Calu3 (cell line): ENCODE measurements at places on chromosomes 2 and 18.

GRCh38 chr2:70304498-70304897 lies 2.6 kb upstream of the FAM136A start:
- H3K36me3 ChIP-seq = peaks cover 22% of the 10 kb centered on the region
- no peak overlapping the region for H3K4me3 ChIP-seq
- peaks cover 10% of the 10 kb centered on the region for H3K4me1 ChIP-seq
- no peak for DNase-seq

DNA sequence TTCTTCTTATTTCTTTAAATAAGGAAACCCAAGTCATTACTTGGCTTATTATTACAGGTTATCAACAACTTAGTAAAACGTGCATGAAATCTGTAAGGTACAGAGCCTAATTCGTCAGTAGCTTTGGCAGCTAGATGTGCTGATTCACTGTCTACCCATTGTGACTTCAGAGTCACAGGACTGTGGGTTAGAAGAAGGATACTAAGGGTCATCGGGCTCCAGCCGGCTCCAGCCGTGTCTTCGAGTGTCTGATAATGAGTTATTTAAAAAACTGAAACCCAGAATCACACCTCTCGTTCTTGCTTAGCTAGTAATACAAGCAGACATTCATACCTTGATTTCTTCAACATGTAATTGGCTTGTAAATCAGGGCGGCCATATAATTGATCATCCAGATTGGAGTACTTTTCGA lies 170.5 kb downstream of the FMNL2 start:
- H3K4me1 ChIP-seq = peaks cover 70% of the 10 kb centered on the region
- no peaks in the 10 kb centered on the region for H3K27me3 ChIP-seq
- H3K27ac ChIP-seq = peak overlapping the region; percentile 91
- H3K36me3 ChIP-seq = peaks cover 17% of the 10 kb centered on the region
- DNase-seq = peak; percentile 30
- peak overlapping the region; percentile 45 for H3K4me3 ChIP-seq

DNA sequence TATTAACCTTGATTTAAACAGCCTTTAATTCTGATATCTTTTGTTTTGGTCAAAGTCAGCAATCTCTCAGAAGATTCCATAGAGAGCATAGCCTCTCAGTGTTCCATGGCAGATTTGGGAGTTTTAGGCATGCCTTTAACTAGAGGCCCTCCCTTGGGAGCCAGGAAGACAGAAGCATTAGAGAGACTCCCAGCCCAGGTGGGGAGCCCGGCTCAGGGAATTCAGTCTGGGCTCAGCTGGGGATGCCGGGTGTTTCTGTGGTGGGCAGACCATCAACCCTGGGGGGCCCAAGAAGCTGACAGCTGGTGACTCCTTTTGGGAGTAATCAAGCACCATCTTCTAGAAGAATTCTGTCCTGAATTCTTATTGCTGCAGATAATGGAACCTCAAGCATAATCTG lies 99.7 kb upstream of the CELF4 start:
- H3K4me3 ChIP-seq = no peak overlapping the region
- no peak for DNase-seq
- no peak overlapping the region for H3K27ac ChIP-seq
- no peaks in the 10 kb centered on the region for H3K36me3 ChIP-seq
- H3K4me1 ChIP-seq = peaks cover 11% of the 10 kb centered on the region

DNA sequence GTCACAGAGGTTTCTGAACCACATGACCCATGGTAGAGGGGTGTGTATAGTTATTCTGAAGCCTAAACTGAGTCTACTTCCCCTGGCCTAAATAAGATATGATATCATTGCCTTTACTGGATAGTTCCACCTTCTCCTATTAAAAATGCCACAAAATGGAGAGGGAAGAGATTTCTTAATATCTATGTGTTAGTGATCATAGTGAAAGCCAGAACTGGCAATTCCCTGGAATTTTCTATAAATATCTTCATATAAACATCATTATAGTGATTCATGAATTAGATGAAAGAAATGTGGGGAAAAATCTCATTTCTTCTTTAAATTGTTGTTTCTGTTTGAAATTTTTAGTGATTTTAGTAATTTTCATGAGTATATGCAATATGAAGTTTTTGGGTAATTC lies 45.8 kb downstream of the TSHZ1 start:
- H3K36me3 ChIP-seq = no peaks in the 10 kb centered on the region
- no peaks in the 10 kb centered on the region for H3K27me3 ChIP-seq
- no peaks in the 10 kb centered on the region for H3K4me1 ChIP-seq

DNA sequence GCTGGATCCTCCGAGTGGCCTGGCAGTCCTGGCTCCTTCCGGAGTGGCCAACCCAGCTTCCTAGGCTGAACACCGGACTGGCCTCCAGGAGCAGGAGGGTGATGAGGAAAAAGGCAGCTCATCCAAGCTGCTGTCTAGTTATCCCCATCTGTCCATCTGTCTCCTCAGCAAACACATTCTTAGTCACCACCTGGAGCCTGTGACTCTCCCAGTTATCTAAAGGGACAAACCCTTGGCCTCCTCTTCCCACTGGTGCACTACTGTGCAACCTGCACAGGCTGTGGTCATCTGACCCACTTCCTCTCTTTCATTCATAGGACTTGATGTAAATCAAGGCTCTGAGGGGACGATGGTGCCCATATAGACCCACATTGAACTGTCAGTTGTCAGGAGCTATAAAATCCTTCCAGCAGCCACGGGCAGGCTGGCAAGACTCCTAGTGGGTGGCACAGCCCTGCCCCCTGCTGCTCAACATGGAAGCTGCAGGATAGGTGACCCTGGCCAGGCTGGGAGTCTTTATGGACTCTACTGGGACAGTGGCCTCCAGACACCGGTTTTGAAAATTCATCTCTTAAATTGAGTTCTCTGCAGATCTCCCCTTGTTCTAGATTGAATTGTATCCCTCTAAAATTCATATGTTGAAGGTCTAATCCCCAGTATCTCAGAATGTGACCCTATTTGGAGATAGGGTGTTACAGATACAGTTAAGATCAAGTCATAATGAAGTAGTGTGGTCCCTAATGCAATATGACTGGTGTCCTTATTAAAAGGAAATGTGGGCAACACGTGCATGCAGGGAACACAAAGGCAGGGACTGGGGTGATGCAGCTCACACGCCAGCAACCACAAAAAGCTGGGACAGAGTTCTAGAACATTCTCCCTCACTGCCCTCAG lies 29.3 kb upstream of the DUSP2 start:
- H3K4me3 ChIP-seq = no peak overlapping the region
- no peaks in the 10 kb centered on the region for H3K36me3 ChIP-seq
- peaks cover 14% of the 10 kb centered on the region for H3K27me3 ChIP-seq
- DNase-seq = peak; percentile 85
- no peaks in the 10 kb centered on the region for H3K4me1 ChIP-seq

DNA sequence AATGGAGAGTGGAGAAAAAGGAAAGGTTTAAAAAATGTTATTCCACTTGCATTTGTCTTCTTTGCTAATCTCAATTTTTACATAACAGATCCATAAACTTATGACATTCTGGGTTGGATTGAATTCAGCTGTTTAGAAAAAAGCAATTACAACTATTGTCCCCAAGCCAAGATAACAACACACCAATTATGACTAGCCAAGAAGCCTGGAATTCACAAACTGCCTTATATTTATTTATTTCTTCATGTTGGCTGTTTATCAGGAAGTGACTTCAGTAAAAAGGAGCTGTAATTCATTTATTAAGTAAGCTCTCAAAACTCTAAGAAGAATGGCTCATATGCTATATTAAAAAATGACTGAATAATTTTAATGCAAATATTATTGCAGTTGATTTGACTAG lies 137.4 kb downstream of the CALCRL start:
- no peaks in the 10 kb centered on the region for H3K27me3 ChIP-seq
- no peak overlapping the region for H3K4me3 ChIP-seq
- H3K27ac ChIP-seq = no peak overlapping the region
- no peaks in the 10 kb centered on the region for H3K4me1 ChIP-seq
- DNase-seq = no peak
- no peaks in the 10 kb centered on the region for H3K36me3 ChIP-seq

- H3K27me3 ChIP-seq = peaks cover 96% of the 10 kb centered on the region
- H3K4me3 ChIP-seq = no peak overlapping the region
- no peaks in the 10 kb centered on the region for H3K4me1 ChIP-seq
- DNase-seq = no peak
These were observed 14.2 kb downstream of the PLEK start for GRCh38 chr2:68379184-68379708.

- peaks cover 52% of the 10 kb centered on the region for H3K4me1 ChIP-seq
- H3K27ac ChIP-seq = peak within 1 kb of the TSS; percentile 90
- H3K27me3 ChIP-seq = no peaks in the 10 kb centered on the region
- peak; percentile 59 for DNase-seq
- H3K4me3 ChIP-seq = peak within 1 kb of the TSS; percentile 92
- H3K36me3 ChIP-seq = peaks cover 58% of the 10 kb centered on the region
These were observed at the start of gene MTCL1 for GRCh38 chr18:8705238-8705960. TSS of gene MTCL1 (plus strand) at chr18:8705556. CDS start at chr18:8705661, 105 bp downstream.

- peak overlapping the region; percentile 69 for H3K4me3 ChIP-seq
- H3K4me1 ChIP-seq = peaks cover 22% of the 10 kb centered on the region
- no peak for DNase-seq
- peaks cover 24% of the 10 kb centered on the region for H3K36me3 ChIP-seq
- peaks cover 49% of the 10 kb centered on the region for H3K27me3 ChIP-seq
These were observed 433 bp downstream of the SH3RF3 start for GRCh38 chr2:109129356-109129920.

- no peak for DNase-seq
- H3K4me3 ChIP-seq = no peak overlapping the region
- H3K27me3 ChIP-seq = no peaks in the 10 kb centered on the region
These were observed 924.4 kb upstream of the NXPH2 start for GRCh38 chr2:139704606-139705005.

GRCh38 chr18:32258148-32258547 lies 68.3 kb downstream of the MEP1B start:
- no peak overlapping the region for H3K27ac ChIP-seq
- no peaks in the 10 kb centered on the region for H3K4me1 ChIP-seq
- no peak overlapping the region for H3K4me3 ChIP-seq

GRCh38 chr2:73489053-73489452 lies 103.4 kb downstream of the ALMS1 start:
- H3K27me3 ChIP-seq = no peaks in the 10 kb centered on the region
- H3K4me3 ChIP-seq = no peak overlapping the region
- no peak overlapping the region for H3K27ac ChIP-seq
- no peaks in the 10 kb centered on the region for H3K4me1 ChIP-seq
- no peaks in the 10 kb centered on the region for H3K36me3 ChIP-seq
- DNase-seq = no peak

- H3K4me1 ChIP-seq = peaks cover 22% of the 10 kb centered on the region
- peak overlapping the region; percentile 19 for H3K27ac ChIP-seq
- no peaks in the 10 kb centered on the region for H3K36me3 ChIP-seq
- DNase-seq = peak; percentile 63
- no peaks in the 10 kb centered on the region for H3K27me3 ChIP-seq
These were observed 49.9 kb downstream of the DGKD start for GRCh38 chr2:233404222-233404621.

GRCh38 chr2:1650085-1650872 lies 94.0 kb downstream of the PXDN start:
- no peaks in the 10 kb centered on the region for H3K27me3 ChIP-seq
- no peaks in the 10 kb centered on the region for H3K4me1 ChIP-seq
- no peak overlapping the region for H3K4me3 ChIP-seq
- H3K36me3 ChIP-seq = no peaks in the 10 kb centered on the region
- DNase-seq = no peak
- no peak overlapping the region for H3K27ac ChIP-seq

- H3K27ac ChIP-seq = no peak overlapping the region
- H3K4me1 ChIP-seq = no peaks in the 10 kb centered on the region
- no peaks in the 10 kb centered on the region for H3K27me3 ChIP-seq
- DNase-seq = no peak
These were observed 52.6 kb upstream of the TPO start for GRCh38 chr2:1360557-1361250.

DNA sequence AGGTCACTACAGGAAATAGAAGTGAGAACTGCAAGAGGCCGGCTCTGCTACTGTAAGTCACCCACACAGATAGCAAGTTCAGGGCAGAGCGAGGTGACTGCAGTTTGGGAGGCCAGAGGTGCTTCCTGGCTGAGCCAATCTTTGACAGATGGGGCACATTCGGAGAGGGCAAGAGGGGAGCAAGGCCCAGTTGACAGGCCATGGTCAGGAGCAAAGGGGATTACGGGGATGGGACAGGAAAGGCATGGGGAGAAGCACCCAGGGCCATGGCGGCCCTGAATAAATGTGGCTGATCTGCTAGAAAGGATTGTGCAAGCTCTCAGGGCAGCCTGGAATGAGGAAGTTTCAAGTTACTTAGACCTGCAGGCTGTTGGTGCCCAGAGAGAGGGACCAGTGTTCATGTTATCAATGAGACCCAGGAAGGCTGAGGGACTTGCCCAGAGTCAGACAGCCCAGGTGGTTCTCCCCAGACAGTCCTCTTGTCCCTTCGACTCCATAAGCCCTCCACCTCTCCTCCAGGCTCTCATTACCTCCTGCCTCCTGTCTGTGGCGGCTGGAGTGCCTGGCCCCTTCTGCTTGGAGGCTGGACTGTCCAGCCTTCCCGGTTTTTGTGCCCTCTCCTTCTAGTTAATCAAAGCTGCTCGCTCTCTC lies 123.3 kb downstream of the CTIF start:
- H3K27me3 ChIP-seq = no peaks in the 10 kb centered on the region
- DNase-seq = peak; percentile 52
- peaks cover 39% of the 10 kb centered on the region for H3K4me1 ChIP-seq

DNA sequence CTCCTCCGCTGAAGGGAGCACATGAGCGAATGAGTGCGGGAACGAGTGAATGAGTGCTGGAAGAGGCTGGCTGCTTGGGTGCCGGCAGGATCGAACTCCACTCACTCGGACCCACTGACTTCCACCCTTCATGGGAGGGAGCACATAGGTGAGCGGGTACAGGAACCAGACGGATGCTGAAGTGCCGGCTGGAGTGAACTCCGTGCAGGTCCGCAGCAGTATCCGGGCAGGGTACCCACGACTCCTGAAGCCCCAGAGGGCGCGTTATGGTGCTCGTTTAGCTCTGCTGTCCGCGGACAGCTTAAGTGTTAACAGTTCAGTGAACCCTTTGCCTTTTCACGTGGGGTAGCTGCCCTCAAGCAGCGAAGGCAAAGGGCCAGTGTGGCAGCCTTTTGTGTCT lies 23.2 kb downstream of the RPRM start:
- no peaks in the 10 kb centered on the region for H3K36me3 ChIP-seq
- DNase-seq = no peak
- no peaks in the 10 kb centered on the region for H3K4me1 ChIP-seq

- DNase-seq = no peak
- no peaks in the 10 kb centered on the region for H3K27me3 ChIP-seq
- no peak overlapping the region for H3K27ac ChIP-seq
- no peak overlapping the region for H3K4me3 ChIP-seq
- H3K36me3 ChIP-seq = peaks cover 5% of the 10 kb centered on the region
These were observed 35.1 kb downstream of the ZNF236 start for GRCh38 chr18:76857476-76857875.
